Tibial nerve (tissue), 4 donors: ENCODE measurements at places on chromosomes 7 and 10.

GRCh38 chr7:73308074-73308664 is 457 bp downstream of the NSUN5 start:
- H3K36me3 ChIP-seq = peaks cover 39% of the 10 kb centered on the region
- H3K4me3 ChIP-seq = peak overlapping the region; percentile 57
- no peak for DNase-seq
- H3K27me3 ChIP-seq = no peaks in the 10 kb centered on the region

DNA sequence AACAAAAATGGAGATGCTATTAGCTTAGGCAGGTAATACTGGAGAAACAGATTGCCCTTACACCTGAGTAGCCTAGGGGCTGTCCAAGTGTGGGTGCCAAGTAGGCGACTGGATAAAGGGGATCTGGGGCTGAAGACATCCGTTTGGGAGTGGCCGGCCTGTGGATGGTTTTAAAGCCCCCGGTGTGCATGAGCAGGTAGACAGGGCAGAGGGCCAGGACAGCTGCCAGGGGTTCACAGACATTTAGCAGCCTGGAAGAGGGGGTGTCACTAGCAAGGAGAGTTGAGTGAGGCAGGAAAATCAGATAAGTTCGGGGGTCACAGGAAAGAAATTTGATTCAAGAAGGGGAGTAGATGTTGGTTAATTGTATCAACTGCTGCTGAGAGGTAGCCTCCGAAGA is 1.5 kb upstream of the OPALIN start:
- H3K4me1 ChIP-seq = no peaks in the 10 kb centered on the region
- H3K27ac ChIP-seq = no peak overlapping the region
- H3K4me3 ChIP-seq = no peak overlapping the region
- no peaks in the 10 kb centered on the region for H3K27me3 ChIP-seq

DNA sequence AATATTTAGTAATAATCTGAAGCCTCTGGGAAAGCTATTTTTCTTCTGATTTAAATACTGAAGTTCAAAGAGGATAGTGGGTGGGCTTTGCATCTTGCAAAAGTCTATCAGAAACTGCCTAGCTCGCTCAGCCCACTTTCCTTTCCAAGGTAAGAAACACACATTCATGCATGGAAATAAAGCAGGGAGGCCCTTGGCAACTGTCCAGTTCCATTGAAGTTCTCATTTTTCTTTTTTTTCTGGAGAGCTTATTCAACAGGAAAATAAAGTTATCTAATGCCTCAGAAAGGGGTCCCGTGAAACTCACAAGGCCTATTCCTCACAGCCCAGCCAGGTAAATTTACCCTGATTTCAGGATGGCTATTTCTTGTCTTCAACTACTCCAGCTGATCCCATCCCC is 654.9 kb downstream of the KCNMA1 start:
- no peaks in the 10 kb centered on the region for H3K4me1 ChIP-seq
- no peaks in the 10 kb centered on the region for H3K27me3 ChIP-seq
- no peak for DNase-seq
- no peak overlapping the region for H3K27ac ChIP-seq
- no peaks in the 10 kb centered on the region for H3K36me3 ChIP-seq

DNA sequence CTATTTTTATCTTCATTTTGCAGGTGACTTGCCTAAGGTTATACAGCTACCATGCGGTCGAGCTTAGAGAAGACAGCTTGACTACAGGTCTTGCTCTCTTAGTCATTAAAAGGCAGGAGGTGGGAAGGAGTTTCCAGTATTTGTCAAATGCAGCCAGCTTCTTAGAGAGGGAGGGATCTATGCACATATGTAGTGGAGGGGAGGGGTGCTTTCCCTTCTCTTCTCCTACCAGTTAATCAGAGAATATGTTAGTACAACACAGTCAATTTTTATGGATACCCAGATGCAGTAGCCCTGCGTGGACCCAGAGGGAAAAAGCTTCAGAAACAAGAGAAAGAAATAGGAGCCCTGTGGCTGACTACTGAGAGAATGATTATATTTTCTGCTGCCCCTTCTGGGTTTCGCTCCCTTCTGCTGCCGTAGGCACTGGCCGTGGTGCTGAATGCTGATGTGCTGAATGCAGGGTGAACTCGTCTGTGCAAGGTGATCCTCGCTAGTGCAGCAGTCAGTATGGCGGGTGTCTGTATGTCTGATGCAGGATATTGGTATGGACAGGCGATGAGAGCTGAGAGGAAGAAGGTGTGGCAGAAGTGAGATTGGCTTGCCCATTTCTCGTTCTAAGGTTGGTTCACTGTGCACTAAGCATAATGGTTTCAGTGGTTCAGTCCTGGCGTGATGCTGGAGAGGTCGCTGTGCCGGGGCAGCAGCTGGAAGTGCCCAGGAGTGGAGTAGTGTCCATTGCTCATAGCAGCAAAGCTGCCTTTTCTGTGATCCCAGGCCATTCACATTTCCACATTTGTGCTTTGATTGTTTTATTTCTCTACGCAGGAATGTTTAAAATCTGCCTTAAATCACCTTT is 189.2 kb upstream of the PODXL start:
- no peak overlapping the region for H3K4me3 ChIP-seq
- H3K4me1 ChIP-seq = no peaks in the 10 kb centered on the region
- no peaks in the 10 kb centered on the region for H3K27me3 ChIP-seq
- no peaks in the 10 kb centered on the region for H3K36me3 ChIP-seq

- H3K36me3 ChIP-seq = no peaks in the 10 kb centered on the region
- peaks cover 34% of the 10 kb centered on the region for H3K4me1 ChIP-seq
- no peak overlapping the region for H3K4me3 ChIP-seq
- H3K27me3 ChIP-seq = no peaks in the 10 kb centered on the region
- no peak for DNase-seq
These were observed 710.1 kb downstream of the PARD3 start for GRCh38 chr10:34104829-34105572.

GRCh38 chr7:135801045-135801693 is 52.6 kb upstream of the FAM180A start:
- no peaks in the 10 kb centered on the region for H3K4me1 ChIP-seq
- H3K4me3 ChIP-seq = no peak overlapping the region
- DNase-seq = peak; percentile 70

- no peaks in the 10 kb centered on the region for H3K27me3 ChIP-seq
- no peaks in the 10 kb centered on the region for H3K4me1 ChIP-seq
- no peak overlapping the region for H3K4me3 ChIP-seq
- no peak overlapping the region for H3K27ac ChIP-seq
- no peak for DNase-seq
These were observed 47.8 kb downstream of the HERPUD2 start for GRCh38 chr7:35647171-35647574.

GRCh38 chr7:80838643-80839042 is 80.2 kb downstream of the SEMA3C start:
- H3K4me3 ChIP-seq = no peak overlapping the region
- no peaks in the 10 kb centered on the region for H3K36me3 ChIP-seq
- no peak for DNase-seq

DNA sequence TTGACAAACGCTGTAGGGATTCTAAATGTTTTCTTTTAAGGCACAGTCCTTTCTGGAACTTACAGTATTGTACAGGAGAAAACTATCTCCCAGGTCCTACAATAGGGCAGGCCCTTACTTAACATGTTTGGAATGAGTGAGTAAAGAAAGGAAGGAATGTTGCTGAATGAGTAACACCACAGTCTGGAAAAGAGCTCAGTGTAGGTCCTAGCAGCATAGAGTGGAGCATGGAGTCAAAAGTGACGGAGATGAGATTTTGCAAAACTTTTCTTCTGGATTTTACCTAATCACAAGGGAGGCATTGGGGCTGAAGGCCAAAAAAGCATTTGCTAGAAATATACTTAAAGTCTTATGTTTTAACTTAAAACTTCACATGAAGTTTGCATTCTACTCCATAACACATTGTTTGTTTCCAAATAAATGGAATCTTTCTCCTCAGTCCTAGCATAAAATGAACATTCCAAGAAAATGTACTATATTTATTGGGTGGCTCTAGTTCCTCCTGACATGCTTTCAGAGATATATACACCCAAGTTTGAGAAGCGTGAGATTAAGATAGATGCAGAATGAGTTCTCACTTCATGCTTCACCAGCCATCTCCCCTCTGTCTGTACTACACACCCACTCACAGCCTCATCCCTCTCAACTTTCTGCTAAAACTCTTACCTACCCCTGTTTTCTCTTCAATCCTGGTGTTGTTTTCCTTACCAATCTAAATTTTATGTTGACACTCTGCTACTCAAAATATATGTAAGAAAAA is 20.2 kb upstream of the ADD3 start:
- H3K27ac ChIP-seq = no peak overlapping the region
- no peaks in the 10 kb centered on the region for H3K27me3 ChIP-seq
- no peaks in the 10 kb centered on the region for H3K36me3 ChIP-seq
- no peak for DNase-seq
- H3K4me3 ChIP-seq = no peak overlapping the region

- no peaks in the 10 kb centered on the region for H3K36me3 ChIP-seq
- no peaks in the 10 kb centered on the region for H3K27me3 ChIP-seq
- no peaks in the 10 kb centered on the region for H3K4me1 ChIP-seq
- H3K4me3 ChIP-seq = no peak overlapping the region
These were observed 82.4 kb upstream of the NME8 start for GRCh38 chr7:37765872-37766525.

- no peaks in the 10 kb centered on the region for H3K27me3 ChIP-seq
- no peak for DNase-seq
- no peaks in the 10 kb centered on the region for H3K36me3 ChIP-seq
- H3K27ac ChIP-seq = peak overlapping the region; percentile 48
These were observed 3.8 kb downstream of the GRK5 start for GRCh38 chr10:119211176-119211575.

- no peaks in the 10 kb centered on the region for H3K27me3 ChIP-seq
- DNase-seq = no peak
- H3K4me3 ChIP-seq = no peak overlapping the region
- H3K4me1 ChIP-seq = no peaks in the 10 kb centered on the region
These were observed 106.4 kb upstream of the TCF7L2 start for GRCh38 chr10:112843623-112844022.

GRCh38 chr10:121310151-121310711 is 288.0 kb downstream of the FGFR2 start:
- H3K4me3 ChIP-seq = no peak overlapping the region
- no peak for DNase-seq
- H3K4me1 ChIP-seq = peaks cover 8% of the 10 kb centered on the region
- H3K36me3 ChIP-seq = no peaks in the 10 kb centered on the region
- no peak overlapping the region for H3K27ac ChIP-seq

DNA sequence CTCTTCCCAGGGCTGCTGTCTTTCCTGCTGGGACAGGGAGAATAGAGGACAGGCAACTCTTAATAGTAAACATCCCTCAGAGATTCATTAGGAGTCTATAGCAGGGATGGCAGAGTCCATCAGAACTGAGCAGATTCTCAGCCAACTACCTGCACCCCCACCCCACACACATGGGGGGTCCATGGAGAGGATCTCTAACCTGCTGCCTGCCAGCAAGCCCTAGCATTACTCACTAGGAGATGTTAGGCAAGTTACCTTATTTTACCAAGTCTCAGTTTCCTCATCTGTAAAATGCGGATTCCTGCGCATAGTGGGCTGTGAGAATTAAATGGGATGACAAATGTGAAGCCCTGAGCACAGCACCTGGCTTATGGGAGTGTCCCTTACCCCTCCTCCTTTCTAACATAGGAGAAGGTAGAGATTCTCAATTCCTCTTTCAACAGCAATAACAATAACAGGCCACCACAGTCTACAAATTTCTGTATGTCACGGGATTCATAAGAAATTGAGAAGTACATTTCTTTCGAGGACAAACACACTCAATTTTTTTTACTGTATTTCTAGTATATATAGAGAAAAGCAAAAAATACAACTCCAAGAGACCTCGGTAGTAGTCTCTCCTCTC is 23.8 kb upstream of the WDR11 start:
- no peak overlapping the region for H3K27ac ChIP-seq
- H3K4me1 ChIP-seq = no peaks in the 10 kb centered on the region
- no peaks in the 10 kb centered on the region for H3K36me3 ChIP-seq
- DNase-seq = no peak

DNA sequence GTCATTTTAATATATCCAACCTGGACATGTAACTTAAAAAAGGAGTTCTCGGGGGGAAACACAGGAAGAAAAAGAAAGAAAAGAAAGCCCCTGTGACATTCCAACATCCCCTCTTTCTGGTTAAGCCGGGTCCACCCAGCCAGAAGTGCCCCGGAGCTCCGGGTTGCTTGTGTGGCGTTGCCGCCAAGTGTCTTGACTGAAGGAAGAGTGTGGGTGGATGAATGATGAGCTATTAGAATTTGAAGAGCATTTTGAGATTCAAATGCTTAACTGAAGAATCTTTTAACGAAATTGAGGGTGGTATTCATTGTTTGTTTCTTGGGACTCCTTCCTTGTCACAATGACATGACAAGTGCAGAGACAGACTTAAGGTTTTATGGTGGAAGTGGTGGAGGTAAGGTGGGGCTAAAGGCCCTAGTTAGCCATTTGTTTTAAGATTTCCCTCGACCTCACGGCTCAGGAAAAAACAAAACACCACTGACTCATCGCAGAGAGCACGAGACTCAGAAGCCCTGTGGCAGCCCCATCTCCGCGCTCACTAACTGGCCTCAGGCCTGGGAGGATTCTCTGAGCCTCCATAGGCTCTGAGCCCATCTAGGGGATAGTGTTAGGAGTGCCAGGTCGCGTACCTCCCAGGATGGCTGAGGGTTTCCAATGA is 1.8 kb upstream of the GLI3 start:
- no peaks in the 10 kb centered on the region for H3K36me3 ChIP-seq
- no peak overlapping the region for H3K4me3 ChIP-seq
- H3K4me1 ChIP-seq = peaks cover 29% of the 10 kb centered on the region
- no peaks in the 10 kb centered on the region for H3K27me3 ChIP-seq
- no peak for DNase-seq

DNA sequence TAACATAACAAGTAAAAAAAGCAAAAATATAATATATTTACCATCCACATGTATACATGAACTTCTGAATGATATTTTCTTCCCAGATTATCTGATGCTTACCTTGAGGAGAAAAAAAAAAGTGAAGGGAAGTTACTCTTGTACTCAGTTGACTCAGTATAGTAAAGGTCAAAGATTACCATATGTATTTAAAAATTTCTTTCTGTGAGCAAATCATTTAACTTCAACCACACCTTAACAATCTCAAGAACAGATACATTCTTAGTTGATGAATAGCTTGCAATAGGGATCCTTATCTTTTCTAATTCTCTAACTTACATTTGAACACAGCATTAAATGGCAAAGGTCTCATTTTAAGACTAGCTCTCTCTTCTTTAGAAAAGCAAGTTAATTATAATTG is 29.8 kb downstream of the PRR15 start:
- H3K27me3 ChIP-seq = no peaks in the 10 kb centered on the region
- H3K4me3 ChIP-seq = no peak overlapping the region
- no peak overlapping the region for H3K27ac ChIP-seq
- DNase-seq = no peak
- no peaks in the 10 kb centered on the region for H3K4me1 ChIP-seq

GRCh38 chr10:73886661-73887293 is 12.4 kb upstream of the CAMK2G start:
- no peak overlapping the region for H3K4me3 ChIP-seq
- H3K27ac ChIP-seq = peak overlapping the region; percentile 88
- no peaks in the 10 kb centered on the region for H3K27me3 ChIP-seq
- H3K4me1 ChIP-seq = no peaks in the 10 kb centered on the region
- no peaks in the 10 kb centered on the region for H3K36me3 ChIP-seq

GRCh38 chr10:110686047-110686446 is 41.9 kb downstream of the RBM20 start:
- no peak for DNase-seq
- no peaks in the 10 kb centered on the region for H3K36me3 ChIP-seq
- H3K27ac ChIP-seq = no peak overlapping the region
- no peaks in the 10 kb centered on the region for H3K27me3 ChIP-seq

- no peak for DNase-seq
- H3K27ac ChIP-seq = no peak overlapping the region
- H3K4me1 ChIP-seq = peaks cover 7% of the 10 kb centered on the region
- H3K36me3 ChIP-seq = peaks cover 3% of the 10 kb centered on the region
- no peaks in the 10 kb centered on the region for H3K27me3 ChIP-seq
These were observed 170.9 kb upstream of the ASAH2 start for GRCh38 chr10:50422259-50422658.
